ENCODE measurements at places on chromosomes 3 and 15.

DNA sequence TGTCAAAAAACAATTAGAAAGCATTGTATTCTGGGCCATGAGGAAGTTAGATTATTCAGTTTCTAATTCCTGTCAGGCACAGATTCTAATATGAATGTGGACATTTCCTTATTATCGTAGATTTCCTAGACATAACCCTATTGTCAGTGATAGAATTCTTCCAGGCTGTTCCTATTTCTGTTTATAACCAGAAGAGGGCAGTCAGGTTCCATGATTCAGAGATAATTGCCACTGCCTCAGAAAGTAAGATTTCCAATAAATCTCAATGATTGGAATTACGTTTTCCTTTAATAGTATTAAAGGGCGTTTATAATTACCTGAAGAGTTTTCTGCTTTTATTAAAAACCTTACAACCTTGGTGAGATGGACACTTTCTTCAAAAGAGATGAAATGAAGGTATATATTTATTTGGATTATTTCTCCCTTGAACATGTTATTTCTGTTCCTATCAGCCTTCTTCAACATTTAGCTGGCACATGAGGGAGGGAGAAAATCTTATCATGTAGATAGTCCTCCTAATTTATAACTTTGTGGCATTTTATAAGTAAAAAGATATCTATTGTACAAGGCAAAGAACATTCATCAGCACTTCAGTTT, 439.2 kb downstream of the MCTP2 start:
- peak; percentile 60 for DNase-seq

DNA sequence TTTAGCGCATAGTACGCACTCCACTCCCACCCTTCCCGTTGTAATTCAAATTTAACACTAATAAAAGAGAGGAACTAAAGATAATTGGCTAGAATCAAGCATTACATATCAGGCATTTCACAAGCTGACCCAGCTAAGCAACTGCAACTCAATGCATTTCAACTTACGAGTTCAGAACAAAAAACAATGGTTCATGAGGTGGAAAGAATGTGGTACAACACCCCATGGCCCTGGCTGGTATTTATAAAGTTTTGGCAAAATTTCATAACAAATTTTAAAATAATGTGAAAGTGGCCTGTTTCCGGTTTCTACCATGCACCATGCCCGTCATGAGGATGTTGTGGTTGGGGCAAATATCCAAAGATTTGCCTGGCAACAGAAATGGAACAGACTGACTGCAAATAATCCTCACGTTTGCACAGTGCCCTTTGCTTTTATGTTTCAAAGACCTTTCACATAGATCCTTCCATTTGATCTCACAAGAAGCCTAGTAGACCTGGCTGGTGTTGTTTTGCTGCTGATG, 455.3 kb upstream of the NR2F2 start:
- peak; percentile 86 for DNase-seq

DNA sequence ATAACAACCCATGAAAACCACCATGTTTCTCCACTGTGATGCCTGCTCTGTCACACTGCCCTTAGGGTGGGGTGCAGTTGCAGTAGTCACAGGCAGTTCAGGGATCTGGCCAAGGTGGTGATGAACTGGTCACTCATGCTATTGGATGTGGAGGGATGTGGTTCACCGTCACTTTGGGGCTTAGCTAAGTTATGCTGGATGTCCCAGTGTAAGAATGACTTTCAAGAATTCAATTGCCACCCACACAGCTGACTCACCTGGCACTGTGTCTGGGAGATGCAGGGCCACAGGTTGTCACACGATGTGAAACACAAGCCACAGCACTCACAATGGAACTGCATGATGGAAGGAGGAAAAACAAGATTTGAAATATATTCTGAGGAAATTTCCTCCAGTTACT, 146.1 kb upstream of the CTNNB1 start:
- DNase-seq, result no peak

GRCh38 chr15:88987934-88988671, 74.9 kb upstream of the MFGE8 start:
- DNase-seq, result no peak

- no peak for DNase-seq
Observed at GRCh38 chr15:91255670-91256192, 155.7 kb downstream of the SV2B start.

DNA sequence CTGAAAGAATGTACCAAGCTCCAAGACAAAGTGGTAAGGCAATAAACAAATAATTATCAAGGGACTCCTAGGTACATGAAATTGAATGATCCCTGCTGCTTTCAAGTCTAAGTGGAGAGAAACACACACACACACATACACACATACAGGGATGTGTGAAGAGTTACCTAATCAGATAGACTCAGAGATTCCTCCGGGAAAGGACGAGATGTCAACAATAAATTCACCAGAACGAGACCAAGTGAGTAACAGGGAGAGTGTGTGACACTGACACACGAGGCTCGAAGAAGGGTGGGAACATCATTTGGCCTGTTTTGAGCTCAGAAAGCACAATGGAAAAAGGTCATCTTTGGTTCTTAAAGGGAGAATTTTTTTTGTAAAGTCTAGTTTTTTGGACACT, 13.4 kb downstream of the LRIG1 start:
- no peak for DNase-seq

GRCh38 chr15:41921639-41922038, 27.8 kb upstream of the SPTBN5 start:
- DNase-seq, result no peak

- DNase-seq, result no peak
Observed at GRCh38 chr15:62550106-62550505, 385.0 kb upstream of the C2CD4B start.
